ENCODE measurements at places on chromosomes 2 and 18. TPM values are rescaled to one million over a fixed set of nuclear protein-coding genes. Genes with fewer than 3 reads are reported as not detected.

The LAMA1 gene
- not detected for total RNA-seq

GRCh38 chr18:38006541-38006940 lies 440.9 kb upstream of the CELF4 start:
- no peak overlapping the region for H3K4me3 ChIP-seq
- H3K36me3 ChIP-seq: no peaks in the 10 kb centered on the region
- H3K27ac ChIP-seq: no peak overlapping the region

- no peaks in the 10 kb centered on the region for H3K36me3 ChIP-seq
- H3K4me1 ChIP-seq: peaks cover 5% of the 10 kb centered on the region
- no peak overlapping the region for H3K27ac ChIP-seq
- H3K27me3 ChIP-seq: no peaks in the 10 kb centered on the region
Observed at GRCh38 chr2:34102339-34102738, 503.2 kb upstream of the FAM98A start.

The ALPG gene
- not detected for total RNA-seq

DNA sequence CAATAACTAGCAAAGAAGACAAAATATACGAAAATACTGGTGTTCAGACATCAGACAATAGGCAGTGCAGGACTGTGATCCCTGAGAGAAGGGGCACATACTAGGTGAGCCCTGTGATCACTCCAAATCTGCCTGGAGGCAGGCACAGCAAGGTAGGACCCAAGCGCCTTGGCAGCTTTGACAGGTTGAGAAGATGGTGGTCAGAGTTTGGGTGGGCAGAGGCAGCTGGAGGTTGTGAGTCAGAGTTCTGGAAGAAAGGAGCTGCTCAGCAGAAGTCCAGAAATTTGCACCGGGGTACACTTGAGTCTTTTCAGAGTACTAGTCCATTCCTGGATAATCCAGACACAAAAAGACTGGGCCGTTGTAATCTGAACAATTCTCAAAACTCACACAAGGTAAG lies 14.0 kb downstream of the KIF1A start:
- H3K27ac ChIP-seq: no peak overlapping the region
- peaks cover 20% of the 10 kb centered on the region for H3K36me3 ChIP-seq
- no peaks in the 10 kb centered on the region for H3K27me3 ChIP-seq
- no peaks in the 10 kb centered on the region for H3K4me1 ChIP-seq
- no peak for DNase-seq

The TUBA3E gene
- total RNA-seq: not detected

The DUSP11 gene
- total RNA-seq: 17.7 TPM

The DCAF17 gene
- total RNA-seq: 26.1 TPM

DNA sequence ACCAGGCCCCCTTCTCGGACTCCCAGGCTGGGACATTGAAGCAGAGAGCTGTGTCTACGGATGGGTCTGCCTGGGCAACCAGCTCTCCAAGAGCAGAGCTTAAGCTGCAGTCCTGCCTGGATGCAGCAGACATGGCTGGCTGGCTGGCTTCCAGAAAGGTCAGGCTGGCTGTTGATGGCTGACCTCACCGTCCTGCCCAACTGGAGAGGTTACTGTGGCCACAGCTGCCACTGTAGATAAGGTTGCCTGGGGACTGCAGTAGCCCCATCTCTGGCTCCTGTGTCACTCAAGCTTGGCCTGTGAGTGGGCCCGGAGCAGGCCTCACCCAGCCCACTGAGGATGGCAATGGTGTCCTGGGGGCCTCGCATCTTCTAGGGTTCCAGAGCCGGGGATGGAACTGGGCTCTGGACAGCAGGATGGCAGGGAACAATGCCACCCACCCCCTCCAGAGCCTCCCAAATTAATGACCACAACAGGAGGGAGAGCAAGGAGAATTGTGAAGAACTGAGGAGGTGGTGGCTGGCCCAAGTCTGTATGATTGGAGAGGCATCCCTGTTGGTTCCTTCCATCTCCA lies 37.0 kb upstream of the FOSL2 start:
- no peak overlapping the region for H3K27ac ChIP-seq
- DNase-seq: no peak
- no peaks in the 10 kb centered on the region for H3K4me1 ChIP-seq
- H3K36me3 ChIP-seq: no peaks in the 10 kb centered on the region
- no peak overlapping the region for H3K4me3 ChIP-seq

The EFR3B gene
- total RNA-seq: 0.76 TPM

The DCC gene
- 99.5 TPM for total RNA-seq

The ZNF804A gene
- 3.4 TPM for total RNA-seq

The KLHL41 gene
- total RNA-seq: 0.63 TPM

GRCh38 chr18:48943333-48943732 lies 7.4 kb downstream of the SMAD7 start:
- no peak overlapping the region for H3K4me3 ChIP-seq
- peak overlapping the region; percentile 41 for H3K27ac ChIP-seq
- no peaks in the 10 kb centered on the region for H3K27me3 ChIP-seq
- H3K4me1 ChIP-seq: peaks cover 84% of the 10 kb centered on the region

The ZSCAN30 gene
- 17.0 TPM for total RNA-seq

DNA sequence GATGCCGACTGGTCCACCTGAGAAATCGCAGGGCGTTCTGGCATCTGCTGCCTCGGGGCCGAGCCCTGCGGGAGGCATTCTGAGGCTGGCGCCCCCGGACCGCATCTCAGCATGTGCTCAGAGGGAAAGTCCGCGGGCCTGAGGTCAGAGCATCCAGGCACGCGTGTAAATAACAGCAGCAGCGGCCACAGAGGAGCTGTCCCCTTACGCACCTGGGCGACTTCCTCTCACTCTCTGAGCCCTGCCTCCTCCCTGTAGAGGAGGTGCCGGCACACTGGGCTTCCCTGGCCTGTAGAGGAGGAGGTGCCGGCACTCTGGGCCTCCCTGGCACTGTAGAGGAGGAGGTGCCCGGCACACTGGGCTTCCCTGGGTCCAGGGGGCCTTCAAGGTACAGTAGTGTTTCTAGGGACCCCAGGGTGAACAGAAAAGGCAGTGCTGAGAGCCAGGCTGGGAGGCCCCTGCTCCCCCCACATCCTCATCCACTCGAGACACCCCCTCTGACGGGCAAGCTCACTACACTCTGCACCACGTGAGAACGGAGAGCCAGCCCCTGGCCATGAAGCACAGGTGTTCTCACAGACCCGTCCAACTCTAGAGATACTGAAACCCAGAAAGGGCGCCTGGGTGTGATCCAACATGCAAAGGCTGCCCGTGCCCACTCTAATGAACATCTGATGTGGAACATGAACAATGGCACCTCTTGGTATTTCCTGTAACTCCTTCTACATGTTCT lies 263.5 kb downstream of the HDAC4 start:
- no peak overlapping the region for H3K27ac ChIP-seq
- H3K36me3 ChIP-seq: no peaks in the 10 kb centered on the region
- no peak overlapping the region for H3K4me3 ChIP-seq
- H3K4me1 ChIP-seq: no peaks in the 10 kb centered on the region
- H3K27me3 ChIP-seq: no peaks in the 10 kb centered on the region

- no peak overlapping the region for H3K27ac ChIP-seq
- H3K4me1 ChIP-seq: no peaks in the 10 kb centered on the region
- no peaks in the 10 kb centered on the region for H3K36me3 ChIP-seq
- H3K4me3 ChIP-seq: no peak overlapping the region
Observed at GRCh38 chr2:14978845-14979244, 346.3 kb downstream of the LRATD1 start.

The RNF125 gene
- 1.5 TPM for total RNA-seq

DNA sequence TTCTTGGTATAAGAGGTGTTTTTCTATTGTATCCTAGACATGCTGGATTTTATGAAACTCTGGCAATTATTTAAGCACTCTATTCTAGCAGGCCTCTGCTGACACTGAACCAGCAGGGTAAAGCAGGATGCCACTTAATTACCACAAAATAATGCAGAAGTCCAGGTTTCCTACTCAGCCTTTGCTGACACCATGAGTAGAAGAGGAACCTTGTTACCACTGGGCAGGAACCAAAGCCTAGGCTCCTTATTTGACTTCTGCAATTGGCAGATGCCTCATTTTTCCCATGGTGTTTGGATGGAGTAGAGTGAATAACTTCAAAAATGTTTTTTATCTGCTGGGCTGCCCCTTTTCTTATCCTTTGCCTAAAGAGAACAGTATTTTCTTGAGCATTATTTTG lies 60.8 kb downstream of the THNSL2 start:
- no peak overlapping the region for H3K4me3 ChIP-seq
- H3K36me3 ChIP-seq: no peaks in the 10 kb centered on the region
- H3K4me1 ChIP-seq: no peaks in the 10 kb centered on the region
- no peak for DNase-seq
- H3K27me3 ChIP-seq: no peaks in the 10 kb centered on the region

DNA sequence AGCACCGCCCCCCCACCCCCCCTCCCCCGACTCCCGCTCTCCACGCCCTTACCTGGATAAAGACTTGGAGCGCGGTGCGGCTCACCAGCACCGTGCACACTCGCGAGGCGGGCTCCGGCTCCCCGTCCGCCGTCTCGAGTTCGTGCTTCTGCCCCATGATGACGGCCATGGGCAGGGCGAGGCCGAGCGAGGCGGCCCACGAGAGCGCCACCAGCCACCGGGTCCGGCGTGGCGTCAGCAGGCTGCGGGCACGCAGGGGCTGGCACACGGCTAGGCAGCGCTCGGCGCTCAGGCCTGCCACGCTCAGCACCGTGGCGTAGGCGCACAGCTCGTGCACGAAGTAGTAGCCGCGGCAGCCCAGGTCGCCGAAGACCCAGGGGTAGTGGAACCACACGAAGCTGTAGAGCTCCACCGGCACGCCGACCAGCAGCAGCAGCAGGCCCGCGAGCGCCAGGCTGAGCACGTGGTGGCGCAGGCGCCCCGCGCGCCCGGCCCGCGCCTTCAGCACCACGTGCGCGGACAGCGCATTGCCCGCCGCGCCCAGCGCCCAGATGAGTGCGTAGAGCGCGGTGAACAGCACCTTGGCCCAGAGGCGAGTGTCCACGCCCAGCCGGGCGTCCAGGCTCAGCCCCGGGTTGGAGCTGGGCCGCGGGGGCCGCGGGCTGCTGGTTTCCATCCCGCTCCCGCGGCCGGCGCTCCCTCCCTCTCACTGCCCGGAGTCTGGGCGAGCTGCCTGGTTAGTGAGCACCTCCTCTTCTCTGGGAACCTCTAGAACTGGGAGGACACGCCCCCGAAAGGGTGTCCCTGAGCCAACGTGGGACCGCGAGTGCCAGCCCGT lies at the start of gene NTSR2:
Gene NTSR2, minus strand, starts transcription at position 742 of the 838 bp plus-strand sequence. Its CDS starts 66 bp downstream, at position 676.
- H3K4me1 ChIP-seq: no peaks in the 10 kb centered on the region
- H3K27me3 ChIP-seq: peaks cover 30% of the 10 kb centered on the region
- no peak within 1 kb of the TSS for H3K27ac ChIP-seq
- H3K36me3 ChIP-seq: no peaks in the 10 kb centered on the region
- H3K4me3 ChIP-seq: no peak within 1 kb of the TSS

DNA sequence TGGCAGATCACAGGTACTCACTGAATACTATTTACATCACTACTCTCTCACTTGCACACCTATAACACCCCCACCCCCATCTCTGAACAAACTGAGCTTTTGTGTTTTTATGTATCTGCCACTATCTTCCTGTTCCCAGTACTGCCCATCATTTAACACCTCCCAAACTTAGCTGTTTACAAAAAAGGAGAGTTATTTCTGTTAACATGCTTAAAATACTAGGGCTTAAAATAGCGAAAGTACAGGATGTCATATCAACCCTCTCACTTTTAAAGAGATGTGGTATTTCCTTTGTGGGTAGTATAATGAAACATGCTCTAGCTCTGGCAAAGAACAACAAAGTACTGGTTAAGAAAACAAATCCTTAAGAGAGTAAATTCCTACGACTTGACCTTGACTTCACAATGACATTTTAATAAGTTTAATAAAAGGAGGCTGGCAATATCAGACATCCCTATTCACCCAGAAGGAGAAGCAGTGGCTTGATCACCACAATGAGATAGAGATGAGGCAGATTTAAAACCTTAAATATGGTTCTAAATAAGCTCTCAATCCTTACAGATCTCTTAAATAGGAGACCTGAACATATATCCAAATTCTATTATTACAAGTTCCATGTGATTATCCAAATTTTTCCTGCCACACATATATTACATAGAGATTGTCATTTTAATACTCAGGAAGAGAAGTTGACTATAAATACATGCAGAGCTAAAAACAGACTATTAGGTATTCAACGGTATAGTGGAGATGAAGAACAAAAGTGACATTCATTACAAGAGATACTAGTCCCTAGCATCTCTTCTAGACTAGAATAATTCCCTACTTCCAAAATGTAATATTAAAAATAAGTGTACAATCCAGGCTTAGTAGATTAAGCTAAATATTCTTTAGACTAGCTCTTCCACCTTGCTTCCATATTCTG lies 36.9 kb downstream of the TRAK2 start:
- H3K27ac ChIP-seq: no peak overlapping the region
- peaks cover 15% of the 10 kb centered on the region for H3K4me1 ChIP-seq
- DNase-seq: no peak
- H3K36me3 ChIP-seq: no peaks in the 10 kb centered on the region
- H3K27me3 ChIP-seq: no peaks in the 10 kb centered on the region
- no peak overlapping the region for H3K4me3 ChIP-seq

GRCh38 chr2:155320236-155320635 lies 621.7 kb downstream of the KCNJ3 start:
- peaks cover 6% of the 10 kb centered on the region for H3K4me1 ChIP-seq
- H3K36me3 ChIP-seq: no peaks in the 10 kb centered on the region
- H3K27ac ChIP-seq: no peak overlapping the region
- no peak for DNase-seq
- H3K4me3 ChIP-seq: no peak overlapping the region

- no peaks in the 10 kb centered on the region for H3K4me1 ChIP-seq
- DNase-seq: no peak
- H3K4me3 ChIP-seq: no peak overlapping the region
- no peaks in the 10 kb centered on the region for H3K27me3 ChIP-seq
- H3K27ac ChIP-seq: no peak overlapping the region
Observed at GRCh38 chr2:154914561-154914960, 216.1 kb downstream of the KCNJ3 start.
